ENCODE measurements at places on chromosomes 11 and 22.

- DNase-seq, result no peak
Measured at GRCh38 chr22:44364751-44365130, 52.0 kb upstream of the SHISAL1 start.

- DNase-seq, result peak; percentile 65
Measured at GRCh38 chr11:45982656-45983470, 60.4 kb downstream of the LARGE2 start.

- DNase-seq, result no peak
Measured at GRCh38 chr11:65187971-65188461, 6.3 kb downstream of the CAPN1 start.

DNA sequence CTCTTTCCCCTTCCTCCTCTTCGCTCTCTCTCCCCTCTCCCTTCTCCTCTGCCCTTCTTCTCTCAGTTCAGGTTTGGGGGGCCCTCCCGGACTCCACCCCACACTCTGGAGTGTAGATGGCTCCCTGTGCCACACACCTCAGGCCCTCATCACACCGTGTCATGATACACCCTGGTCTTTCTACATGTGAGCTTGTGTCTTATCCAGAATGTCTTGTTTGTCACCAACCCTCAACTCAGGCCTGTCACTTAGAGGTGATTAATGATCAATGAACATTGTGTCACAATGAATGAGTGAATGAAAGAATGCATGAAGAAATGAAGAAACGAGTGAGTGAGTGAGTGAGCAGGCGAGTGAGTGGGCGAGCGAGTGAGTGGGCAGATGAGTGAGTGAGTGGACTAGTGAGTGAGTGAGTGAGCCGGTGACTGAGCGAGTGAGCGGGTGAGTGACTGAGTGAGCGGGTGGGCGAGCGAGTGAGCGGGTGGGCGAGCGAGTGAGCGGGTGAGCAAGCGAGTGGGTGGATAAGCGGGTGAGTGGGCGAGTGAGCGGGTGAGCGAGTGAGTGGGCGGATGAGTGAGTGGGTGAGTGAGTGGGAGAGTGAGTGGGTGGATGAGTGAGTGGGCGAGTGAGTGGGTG, 33.8 kb downstream of the CAPN1 start:
- no peak for DNase-seq

DNA sequence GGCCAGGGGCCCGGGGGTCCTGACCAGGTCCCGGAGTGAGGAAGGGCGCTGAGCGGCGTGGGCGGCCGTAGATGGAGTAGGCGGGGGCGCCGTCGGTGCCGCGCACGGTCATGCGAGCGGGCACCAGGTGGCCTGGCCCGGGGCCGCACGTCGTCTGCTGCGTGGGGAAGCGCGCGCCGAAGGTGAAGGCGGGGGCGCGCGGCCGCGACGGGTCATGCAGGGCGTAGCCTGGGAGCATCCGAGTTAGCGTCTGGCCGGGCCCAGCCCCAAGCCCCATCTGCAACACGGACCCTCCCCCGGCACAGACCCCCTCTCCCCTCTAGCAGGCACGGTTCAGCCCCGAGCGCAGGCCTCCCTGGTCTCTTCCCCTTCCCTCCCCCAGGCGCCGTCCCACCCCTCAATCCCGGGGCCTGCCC, 1.7 kb upstream of the TYMP start:
- DNase-seq, result no peak

GRCh38 chr11:75585293-75585670, 23.2 kb downstream of the SERPINH1 start:
- no peak for DNase-seq

- no peak for DNase-seq
Measured at GRCh38 chr11:61334434-61335354, 1.7 kb downstream of the TKFC start.

DNA sequence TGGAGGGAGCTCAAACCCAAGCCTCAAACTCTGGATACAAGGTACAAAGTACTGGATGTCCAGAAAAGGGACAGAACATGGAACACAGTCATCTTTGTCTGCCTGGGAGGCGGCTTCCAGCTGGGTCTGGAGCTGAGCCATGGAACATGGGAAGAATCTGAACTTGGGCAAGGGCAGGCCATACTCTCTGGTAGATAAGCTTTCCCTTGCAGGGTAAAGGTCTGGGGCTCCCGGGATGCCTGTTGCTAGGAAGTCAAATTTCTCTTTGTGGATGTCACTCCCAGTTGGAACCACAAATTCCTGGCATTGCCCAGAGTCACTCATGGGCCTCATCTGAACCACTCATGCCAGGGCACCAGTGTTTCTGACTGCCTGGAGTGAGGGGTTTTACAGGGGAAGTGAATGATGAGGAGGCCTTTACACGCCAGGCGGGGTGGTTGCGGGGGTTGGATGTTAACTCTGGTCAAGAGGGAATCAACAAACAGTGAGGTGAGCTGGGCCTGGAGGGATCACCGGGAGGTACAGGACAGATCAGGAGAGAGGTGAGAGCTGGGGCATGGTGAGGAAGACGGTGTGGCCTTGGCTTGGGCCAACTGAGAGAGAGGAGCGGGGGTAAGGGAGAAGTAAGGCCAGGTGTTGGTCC, 5.7 kb downstream of the FTH1 start:
- DNase-seq, result peak; percentile 51

DNA sequence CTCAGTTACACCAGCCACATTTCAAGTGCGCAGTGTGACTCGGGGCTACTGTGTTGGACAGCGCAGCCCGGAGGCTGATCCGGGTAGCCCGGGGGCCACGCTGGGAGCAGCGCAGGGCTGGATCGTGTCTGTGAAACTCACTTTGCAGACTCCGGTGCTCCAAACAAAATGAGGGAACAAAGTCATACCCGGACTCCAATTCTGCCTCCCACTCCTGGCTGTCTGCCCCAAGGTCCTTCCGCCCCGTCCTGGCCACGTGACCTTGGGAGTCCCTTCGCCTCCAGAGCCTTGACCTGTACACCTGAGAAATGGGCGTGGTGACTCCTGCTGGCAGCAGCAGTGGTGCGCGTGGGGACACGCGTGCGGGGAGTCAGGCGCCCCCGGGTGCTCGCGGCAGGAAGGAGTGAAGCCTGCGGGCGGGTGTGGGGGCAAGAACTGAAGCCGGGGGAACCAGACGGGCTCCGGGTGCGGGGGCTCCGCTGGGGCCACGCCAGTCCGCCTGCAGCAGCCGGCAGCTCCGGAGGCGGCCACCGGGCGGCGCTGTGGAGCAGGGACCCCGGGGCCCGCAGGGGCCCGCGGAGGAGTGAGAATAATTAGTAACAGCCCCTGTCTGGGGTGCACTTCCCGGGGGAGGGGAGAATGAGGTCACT, 42.4 kb downstream of the KCNJ4 start:
- no peak for DNase-seq

- no peak for DNase-seq
Measured at GRCh38 chr11:128745311-128746136, 51.7 kb downstream of the FLI1 start.

DNA sequence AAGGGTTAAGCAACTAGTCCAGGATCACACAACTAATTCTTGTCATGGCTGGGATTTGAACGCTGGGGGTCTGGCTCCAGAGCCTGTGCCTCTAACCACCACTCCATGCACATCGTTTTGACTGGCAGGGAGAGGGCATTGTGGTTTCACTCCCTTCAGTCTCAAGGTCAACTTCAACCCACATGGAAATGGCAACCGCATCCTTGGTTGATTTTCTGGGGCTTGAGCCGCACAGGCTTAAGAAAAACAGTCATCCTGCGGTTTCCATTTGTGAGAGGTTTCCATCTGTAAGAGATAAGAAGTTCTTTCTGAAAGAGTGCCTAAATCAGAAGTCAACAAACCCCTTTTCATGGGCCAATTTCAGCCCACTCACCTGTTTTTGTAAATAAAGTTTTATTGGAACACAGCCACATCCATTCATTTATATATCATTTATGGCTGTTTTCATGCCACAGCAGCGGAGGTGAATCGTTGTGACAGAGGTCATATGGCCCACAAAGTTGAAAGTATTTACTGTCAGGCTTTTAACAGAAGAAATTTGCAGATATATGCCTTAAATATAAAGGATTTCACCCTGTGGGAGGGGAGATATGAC, 65.7 kb downstream of the SGSM1 start:
- DNase-seq, result no peak

DNA sequence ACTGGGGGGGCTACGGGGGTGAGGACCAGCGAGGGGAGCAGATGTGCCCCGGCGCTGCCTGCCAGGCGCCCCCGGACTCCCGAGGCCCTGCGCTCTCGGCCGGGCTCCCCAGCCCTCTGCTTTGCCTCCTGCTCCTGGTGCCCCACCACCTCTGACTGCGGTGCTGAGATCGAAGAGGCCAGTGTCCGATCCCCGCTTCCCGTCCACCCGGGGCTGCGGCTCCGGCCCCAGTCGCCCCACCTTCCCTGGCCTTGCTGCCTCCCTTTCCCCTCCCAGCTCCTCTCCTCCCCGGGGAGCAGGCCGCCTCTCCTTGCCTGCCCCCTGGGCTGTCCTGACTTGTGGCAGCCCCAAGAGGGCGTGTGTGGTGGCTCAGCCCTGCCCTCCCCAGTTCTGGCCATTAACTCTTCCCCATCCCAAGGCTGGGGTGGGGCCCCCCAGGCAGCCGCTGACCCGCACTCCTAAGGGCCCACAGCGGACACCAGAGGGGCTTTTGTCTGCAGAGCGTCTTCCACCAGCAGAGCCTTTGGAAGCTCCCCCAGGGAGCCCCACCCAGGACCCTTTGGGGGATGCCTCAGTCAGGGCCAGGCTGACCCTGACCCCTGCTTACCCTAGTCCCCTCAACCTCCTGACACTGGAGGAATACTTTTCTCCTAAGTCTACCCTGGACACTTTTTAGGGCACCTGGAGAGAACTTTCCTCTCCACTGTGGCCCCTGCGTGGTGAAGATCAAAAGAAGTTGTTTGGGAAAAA, 16.6 kb downstream of the RTN4RL2 start:
- DNase-seq, result peak; percentile 19

DNA sequence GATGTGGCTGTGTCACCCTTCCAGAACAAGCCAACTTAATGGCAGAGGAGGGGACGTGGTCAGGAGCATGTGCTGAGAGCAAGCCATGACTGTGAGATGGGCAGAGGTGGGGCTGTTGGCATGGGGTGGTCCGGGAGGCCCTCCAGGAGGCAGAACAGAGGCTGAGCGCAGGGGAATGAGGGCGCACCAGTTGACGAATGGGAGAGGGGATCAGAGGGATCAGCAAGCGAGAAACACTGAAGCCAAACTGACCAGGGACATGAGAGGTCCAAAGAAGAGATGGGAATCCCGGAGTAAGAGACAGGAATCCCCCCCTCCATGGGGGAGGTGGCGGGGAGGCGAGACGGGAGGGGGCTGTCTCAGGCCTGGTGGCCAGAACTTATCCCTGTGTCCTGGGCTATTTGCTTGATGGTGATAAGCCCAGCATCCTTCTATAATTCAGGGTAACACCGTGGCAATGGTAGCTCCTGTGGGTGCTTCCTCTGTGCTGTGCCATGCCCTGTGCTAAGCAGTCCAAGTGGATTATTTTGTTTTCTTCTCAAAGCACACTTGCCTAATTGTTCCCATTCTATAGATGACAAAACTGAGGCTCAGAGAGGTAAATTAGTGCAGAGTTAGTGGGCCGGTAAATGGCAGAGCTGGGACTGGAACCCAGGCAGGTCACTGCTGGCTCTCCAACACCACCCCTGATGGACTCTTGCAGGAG, 83.4 kb upstream of the SHISAL1 start:
- DNase-seq, result peak; percentile 28

DNA sequence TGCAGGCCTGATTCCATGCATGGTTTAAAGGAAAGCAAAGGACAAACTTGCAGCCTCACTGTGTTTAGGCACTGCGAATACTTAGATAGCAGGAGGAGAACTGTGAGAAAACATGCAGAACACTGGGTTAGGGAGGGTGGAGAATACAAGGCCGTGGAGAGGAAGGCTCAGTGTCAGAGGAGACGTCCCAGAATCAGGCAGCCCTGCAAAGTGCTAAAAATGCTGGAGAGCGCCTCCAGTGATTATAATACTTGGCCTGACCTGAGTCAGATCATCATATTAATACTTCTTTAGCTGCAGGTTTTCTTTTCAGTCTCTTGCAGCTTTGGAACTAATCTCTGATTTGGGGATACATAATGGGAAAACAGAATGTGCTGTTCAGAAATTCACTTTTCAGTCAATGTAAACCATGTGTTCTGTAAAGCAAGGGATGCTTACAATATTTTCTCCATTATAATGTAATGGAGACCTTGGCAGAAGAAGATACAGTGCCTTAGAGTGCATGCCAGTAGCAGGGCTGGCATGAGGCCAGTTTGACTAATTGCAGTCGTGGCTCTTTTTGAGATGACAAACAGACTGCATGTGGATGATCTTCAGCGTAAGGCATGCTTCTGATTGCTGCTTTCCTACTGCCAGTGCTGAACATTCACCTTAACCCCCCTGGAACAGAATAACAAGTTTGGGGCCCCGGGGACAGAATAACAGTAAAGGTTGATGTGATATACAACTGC, 16.8 kb downstream of the EXT2 start:
- no peak for DNase-seq

GRCh38 chr11:93850594-93851018, at the start of gene VSTM5:
TSS of gene VSTM5 (minus strand) at chr11:93850618. CDS start at chr11:93850502, 116 bp downstream.
- DNase-seq, result no peak

- DNase-seq, result no peak
Measured at GRCh38 chr11:124892750-124893454, 4.8 kb downstream of the ROBO4 start.

GRCh38 chr11:7635137-7635536, 38.2 kb downstream of the CYB5R2 start:
- DNase-seq, result no peak

GRCh38 chr22:38315823-38316363, 1.3 kb downstream of the CSNK1E start:
- DNase-seq, result peak; percentile 71

All from SJSA1 (cell line).